ENCODE measurements at places on chromosomes 1 and 21.

GRCh38 chr1:77068013-77068412 is 151.2 kb downstream of the PIGK start:
- no peak for DNase-seq

GRCh38 chr1:169044296-169044695 is 62.2 kb upstream of the ATP1B1 start:
- peak; percentile 21 for DNase-seq

DNA sequence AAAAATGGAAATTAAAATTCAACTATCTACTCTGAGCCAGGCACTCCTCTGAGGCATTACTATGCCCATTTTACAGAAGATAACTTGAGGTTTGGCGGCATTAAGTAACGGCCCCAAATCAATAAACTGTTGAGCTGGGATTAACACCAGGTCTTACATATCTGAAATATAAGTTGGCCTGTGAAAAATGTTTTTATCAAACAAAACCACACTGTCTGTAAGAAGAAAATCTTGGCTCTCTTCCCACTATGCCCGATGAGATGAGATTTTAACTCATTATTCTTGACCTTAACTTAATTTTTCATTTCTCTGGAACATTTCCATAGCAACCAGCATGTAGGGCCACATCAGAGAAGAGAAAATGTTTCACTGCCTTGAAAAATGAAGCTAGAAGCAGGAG is 21.8 kb downstream of the RC3H1 start:
- no peak for DNase-seq

GRCh38 chr21:46152927-46153246 is 2.5 kb downstream of the FTCD start:
- no peak for DNase-seq

DNA sequence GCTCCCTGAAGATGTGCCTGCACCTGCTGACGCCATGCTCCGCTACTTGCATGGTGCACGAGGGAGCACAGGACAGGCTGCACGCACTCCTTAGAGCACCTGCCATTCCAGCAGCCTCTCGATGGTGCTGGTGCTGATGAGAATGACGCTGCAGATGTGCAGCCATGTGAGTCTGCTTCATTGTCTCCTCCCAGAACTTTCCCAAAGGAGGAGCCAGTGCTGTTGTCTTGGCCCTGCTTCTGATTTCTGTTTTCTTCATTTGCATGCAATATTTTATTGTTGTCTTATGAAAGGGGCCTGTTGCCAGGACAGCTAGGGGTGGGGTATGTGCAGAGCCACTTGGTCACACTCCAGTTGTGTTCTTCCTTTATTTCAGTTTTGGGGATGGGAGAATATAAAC is 70.1 kb downstream of the PCBP3 start:
- DNase-seq: no peak

DNA sequence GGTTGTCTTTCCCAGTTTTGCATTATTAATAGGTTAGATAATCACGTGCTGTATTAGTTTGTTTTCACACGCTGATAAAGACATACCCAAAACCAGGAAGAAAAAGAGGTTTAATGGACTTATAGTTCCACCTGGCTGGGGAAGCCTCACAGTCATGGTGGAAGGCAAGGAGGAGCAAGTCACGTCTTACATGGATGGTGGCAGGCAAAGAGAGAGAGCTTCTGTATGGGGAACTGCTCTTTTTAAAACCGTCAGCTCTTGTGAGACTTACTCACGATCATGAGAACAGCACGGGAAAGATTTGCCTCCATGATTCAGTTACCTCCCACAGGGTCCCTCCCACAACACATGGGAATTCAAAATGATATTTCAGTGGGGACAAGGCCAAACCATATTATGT is 2.3 kb upstream of the VCAM1 start:
- DNase-seq: no peak

GRCh38 chr1:54459140-54459539 is 52.9 kb upstream of the SSBP3 start:
- no peak for DNase-seq

- DNase-seq: no peak
Observed at GRCh38 chr1:86389307-86389706, 6.8 kb downstream of the ODF2L start.

- no peak for DNase-seq
Observed at GRCh38 chr1:54865238-54866073, 21.5 kb downstream of the DHCR24 start.

GRCh38 chr21:41439248-41439647 is 13.2 kb downstream of the MX1 start:
- no peak for DNase-seq

GRCh38 chr1:7430691-7431090 is 340.4 kb upstream of the VAMP3 start:
- DNase-seq: no peak

- no peak for DNase-seq
Observed at GRCh38 chr1:48082271-48082962, 85.2 kb upstream of the TRABD2B start.

DNA sequence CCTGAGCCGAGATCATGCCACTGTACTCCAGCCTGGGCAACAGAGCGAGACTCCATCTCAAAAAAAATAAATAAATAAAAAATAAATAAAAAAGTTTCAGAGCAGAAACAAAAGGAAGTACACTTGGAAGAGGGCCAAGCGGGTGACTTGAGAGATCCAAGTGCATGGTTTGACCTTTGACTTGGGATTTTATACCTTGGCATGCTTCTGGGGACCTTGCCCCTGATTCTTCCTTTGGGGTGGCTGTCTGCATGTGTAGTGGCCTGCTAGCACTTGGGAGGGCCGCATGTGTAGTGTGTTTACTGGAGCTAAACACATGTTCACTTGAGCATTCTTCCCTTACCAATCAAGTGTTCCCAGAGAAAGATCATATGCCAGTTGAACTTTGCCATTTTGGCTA is 114.0 kb downstream of the DTL start:
- DNase-seq: no peak

DNA sequence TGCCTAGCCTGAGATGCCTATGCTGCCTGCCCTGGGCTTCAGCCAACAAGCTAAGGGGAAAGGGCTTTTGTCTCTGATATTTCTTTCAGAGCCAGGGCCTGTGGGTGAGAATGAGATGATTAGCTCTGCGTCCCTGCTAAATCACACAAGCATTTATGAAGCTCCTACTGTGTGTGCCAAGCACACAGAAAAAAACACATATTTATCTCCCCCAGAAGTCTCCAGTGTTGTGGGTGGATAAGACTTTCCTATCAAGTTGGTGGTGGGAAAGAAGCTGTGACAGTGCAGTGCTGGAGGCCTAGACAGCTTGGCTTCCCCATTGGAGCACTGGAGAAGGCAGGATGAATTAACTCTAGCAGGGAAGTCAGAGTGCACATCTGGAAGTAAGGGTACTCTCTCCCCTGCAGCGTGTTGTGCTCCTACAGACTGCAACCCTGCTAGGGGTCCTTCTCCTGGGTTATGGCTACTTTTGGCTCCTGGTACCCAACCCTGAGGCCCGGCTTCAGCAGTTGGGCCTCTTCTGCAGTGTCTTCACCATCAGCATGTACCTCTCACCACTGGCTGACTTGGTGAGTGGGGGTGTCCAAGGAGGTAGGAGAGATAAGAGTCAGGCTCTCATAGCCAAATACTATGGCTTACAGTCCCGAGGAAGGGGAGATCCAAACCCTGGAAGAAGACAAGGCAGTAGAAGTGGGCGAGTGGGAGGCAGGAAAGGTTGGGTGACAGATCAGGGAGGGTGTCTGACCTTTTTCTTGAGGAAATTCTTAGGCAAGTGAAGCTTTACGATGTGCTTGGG is 1.7 kb downstream of the SLC50A1 start:
- DNase-seq: no peak

- no peak for DNase-seq
Observed at GRCh38 chr1:4071653-4072052, 171.6 kb upstream of the C1orf174 start.

GRCh38 chr1:194277927-194278326 is 1091.5 kb upstream of the B3GALT2 start:
- no peak for DNase-seq

GRCh38 chr1:202688401-202688800 is 21.9 kb downstream of the SYT2 start:
- DNase-seq: no peak

- no peak for DNase-seq
Observed at GRCh38 chr1:53618500-53619366, 120.2 kb downstream of the GLIS1 start.

DNA sequence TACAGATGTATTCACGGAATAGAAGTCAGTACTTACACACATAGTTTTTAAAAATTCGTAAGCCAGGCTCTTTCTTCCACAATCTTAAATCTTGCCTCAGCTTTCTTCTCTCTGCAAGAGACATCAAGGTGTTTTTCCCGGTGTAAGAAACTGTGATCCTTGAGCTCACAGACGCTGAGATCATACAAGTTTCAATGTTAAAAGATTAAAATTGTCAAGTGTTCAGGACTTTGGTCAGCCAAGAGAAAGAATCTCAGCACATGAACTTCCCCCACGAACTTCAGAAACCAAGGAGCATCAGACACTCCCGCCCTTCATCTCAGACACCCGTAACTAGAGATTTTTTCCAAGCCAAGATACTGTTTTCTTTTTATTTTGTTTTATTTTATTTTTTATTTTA is 6.2 kb downstream of the UTS2 start:
- no peak for DNase-seq

- no peak for DNase-seq
Observed at GRCh38 chr1:50977575-50978143, 7.6 kb downstream of the CDKN2C start.

- DNase-seq: no peak
Observed at GRCh38 chr1:204344665-204345355, 14.9 kb downstream of the PLEKHA6 start.

DNA sequence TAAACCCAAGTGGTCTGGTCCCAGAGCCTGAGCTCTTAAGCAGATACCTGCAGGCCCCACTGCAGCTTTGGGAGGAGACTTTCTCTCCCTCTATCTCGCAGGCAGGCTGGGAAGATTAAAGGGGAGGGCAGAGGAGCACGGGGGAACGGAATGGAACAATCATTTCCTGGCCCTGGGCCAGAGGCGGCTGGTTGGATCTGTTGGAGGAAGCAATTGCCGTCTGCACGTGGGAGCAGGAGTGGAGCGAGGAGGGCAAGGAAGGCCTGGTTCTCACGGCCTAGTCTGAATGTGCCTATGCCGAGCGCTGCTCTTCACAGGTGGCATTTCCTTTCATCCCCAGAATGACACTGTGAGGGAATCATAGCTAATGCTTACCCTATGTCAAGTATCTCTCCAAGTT is 23.7 kb downstream of the NKAIN1 start:
- DNase-seq: no peak

DNA sequence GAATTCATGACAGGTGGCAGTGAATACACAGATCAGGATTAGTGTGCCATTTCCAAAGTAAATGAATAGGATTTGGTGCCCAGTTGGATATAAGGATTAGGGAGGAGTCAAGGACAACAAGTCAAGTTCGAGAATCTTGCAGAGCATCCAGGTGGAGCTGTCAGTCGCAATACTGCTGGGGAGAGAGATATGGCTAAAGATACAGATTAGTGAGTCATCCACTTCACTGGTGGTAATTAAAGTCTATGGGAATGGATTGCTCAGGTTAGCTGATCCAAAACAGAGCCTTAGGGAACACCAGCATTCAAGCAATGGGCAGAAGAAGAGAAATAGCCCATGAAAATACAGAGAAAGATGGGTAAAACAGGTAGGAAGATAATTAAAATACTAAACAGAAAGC is 26.8 kb downstream of the BCAS2 start:
- DNase-seq: no peak

DNA sequence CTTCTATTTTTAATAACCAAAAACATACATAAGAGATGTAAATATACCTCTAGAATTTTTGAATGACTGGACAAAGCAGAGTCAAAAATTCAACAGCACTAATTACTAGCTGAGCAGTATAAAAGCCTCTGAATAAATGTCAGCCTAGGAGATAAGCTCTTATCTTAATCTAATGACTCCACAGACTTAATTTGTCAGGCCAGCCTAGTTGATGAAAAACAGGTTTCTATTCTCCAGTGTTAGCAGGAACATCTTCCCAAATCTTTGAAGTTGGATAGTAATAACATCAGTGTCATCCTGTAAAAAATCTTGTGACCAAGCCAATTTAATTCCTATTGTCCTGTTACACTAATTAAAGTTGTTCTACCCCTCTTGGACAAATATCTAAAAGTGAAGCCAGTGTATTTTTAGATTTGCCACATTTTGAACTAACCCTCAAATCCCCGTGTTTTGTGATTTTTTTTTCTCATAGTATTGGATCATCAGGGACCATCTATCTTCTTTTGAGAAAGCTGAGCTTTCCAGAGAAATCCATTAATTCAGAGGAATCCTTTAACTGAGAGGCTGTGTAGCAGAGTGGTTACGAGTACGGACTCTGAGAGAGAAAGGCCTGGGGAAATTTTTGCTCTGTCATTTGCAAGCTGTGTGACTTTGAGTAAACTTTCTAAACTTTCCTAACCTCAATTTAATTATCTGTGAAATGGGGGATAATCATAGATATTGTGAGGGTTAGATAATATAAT is 41.2 kb downstream of the LMO4 start:
- DNase-seq: no peak

- DNase-seq: peak; percentile 61
Observed at GRCh38 chr1:38005195-38006007, at the start of gene FHL3. FHL3 (minus strand) TSS chr1:38005514; CDS start chr1:37999412, 6,102 bp downstream.

DNA sequence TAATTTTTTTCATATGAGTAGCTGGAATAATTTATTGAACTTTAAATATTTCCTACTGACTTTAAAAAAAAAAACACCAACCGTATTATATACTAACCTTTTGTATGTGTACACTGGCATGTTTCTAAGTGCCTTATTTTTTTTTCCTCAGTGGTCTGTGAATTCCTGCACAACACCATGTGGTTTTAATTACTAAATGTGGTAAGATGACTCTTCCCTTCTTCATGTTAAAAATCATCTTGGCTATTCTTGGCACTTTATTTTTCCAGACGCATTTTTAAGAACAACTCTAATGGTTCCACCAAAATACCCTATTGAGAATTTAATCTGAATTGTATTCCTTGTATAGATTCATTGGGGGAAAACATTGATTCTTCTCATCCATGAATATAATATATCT is 28.4 kb downstream of the PPP2R5A start:
- no peak for DNase-seq

GRCh38 chr21:26057477-26058170 is 112.9 kb downstream of the APP start:
- no peak for DNase-seq

DNA sequence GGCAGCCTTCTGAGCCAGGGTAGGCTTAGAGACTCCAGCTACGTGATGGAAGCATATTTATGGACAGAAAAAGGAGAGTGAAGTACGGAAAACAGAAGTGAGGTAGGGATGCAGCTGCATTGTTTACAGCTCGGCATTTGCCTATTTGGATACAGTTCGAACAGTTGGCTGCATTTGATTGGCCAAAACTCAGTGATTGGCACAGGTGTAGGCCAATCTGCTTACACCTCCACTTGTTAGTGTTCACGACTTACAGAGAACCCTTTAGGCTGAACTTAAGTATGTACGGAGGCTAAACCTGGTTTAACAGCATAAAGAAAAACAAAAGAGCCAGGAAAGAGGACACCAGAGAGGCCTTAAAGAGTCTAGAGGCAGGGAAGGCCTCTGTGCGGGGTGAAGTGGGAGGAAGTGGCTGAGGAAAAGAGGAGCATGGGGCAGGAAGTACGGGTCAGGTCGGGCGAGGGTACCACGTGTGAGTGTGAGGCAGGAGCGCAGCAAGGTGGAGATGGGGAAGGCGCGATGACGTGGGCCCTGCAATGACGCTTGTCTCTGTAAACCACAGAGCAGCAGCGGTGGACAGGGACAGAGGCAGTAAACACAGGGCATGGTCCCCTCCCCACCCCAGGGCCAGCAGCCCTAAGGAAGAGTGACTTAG is 32.0 kb downstream of the RSPH1 start:
- DNase-seq: peak; percentile 51

Data from stimulated activated CD4-positive, alpha-beta T cell treated with anti-CD3 and anti-CD28 coated beads, Interleukin-4, amount 100 ng/mL, for 4 hours (primary cell).